ENCODE measurements at places on chromosomes 12 and 14.

DNA sequence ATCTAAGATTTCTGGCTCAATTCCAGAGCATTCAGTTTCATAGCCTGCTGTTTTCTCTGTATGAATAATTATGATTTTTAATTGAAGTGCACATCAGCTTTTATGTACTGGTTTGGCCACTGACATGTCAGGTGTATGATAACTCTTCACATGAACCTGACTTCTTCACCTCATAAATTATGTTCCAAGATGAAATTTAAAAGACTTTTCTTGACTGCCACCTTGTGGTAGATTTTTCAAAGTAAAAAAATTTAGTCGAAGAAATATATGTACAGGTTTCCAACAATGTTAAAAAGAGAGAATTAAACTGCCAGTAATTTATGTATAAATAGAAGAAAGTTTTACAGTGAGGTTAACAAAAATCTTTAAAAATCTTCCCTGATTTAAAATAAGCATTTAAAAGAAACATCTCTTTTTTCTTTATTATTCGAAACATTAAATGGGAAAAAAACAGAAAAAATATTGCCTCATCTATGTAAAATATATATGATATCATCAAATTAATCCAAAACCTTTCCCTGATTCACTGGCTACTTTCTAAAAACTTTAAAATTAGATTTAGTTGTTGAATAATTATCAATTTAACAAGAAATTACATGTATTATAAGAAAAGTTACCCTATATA, 124.9 kb upstream of the ATXN7L3B start:
- no peak for DNase-seq

GRCh38 chr12:42725809-42726208, 136.3 kb upstream of the PRICKLE1 start:
- peak; percentile 39 for DNase-seq

- no peak for DNase-seq
Observed at GRCh38 chr12:19423166-19423930, 15.9 kb upstream of the AEBP2 start.

GRCh38 chr12:5051913-5052312, 8.2 kb downstream of the KCNA5 start:
- no peak for DNase-seq
